Fibroblast of mammary gland (primary cell): ENCODE measurements at places on chromosomes 6 and 20.

DNA sequence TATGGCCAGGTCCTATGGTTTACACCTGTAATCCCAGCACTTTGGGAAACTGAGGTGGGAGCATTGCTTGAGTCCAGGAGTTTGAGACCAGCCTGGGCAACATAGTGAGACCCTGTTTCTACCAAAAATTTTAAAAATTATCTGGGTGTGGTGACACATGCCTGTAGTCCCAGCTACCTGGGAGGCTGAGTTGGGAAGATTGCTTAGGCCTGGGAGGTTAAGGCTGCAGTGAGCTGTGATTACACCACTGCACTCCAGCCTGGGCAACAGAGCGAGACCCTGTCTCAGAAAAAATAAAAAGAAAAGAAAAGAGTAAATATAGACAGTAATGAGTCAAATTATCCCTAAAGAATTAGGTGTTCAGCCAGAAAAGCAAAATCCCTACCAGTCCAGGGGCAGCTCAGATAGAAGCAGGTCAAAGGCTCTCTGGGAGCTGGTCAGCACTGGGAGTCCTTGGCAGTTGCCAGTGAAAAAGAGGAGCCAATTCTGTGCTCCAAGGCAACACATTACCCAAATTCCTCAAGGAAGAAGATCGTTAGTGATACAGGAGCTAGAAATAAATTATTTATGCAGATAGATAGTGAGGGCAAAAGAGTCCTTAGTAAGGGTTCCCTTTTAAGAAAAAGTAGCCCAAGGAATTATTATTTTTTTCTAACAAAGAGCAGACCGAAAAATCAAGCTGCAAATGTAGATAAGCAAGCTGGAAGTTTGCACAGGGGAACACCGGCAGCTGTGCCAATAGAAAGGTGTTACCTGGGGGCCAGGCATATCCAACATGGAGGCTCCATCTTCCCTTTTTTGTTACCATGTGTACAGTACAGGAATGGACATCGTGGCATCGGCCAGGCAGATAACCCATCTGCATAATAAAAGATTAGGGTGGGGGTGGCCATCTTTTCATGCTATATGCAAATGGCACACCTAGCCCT lies 31.4 kb upstream of the SEC63 start:
- DNase-seq: no peak

GRCh38 chr6:140806431-140806830 lies 1326.3 kb upstream of the GJE1 start:
- DNase-seq: no peak

GRCh38 chr20:50108556-50109235 lies 4.3 kb downstream of the UBE2V1 start:
- no peak for DNase-seq

- DNase-seq: peak; percentile 38
These were observed 15.5 kb downstream of the CCDC167 start for GRCh38 chr6:37483917-37484785.

DNA sequence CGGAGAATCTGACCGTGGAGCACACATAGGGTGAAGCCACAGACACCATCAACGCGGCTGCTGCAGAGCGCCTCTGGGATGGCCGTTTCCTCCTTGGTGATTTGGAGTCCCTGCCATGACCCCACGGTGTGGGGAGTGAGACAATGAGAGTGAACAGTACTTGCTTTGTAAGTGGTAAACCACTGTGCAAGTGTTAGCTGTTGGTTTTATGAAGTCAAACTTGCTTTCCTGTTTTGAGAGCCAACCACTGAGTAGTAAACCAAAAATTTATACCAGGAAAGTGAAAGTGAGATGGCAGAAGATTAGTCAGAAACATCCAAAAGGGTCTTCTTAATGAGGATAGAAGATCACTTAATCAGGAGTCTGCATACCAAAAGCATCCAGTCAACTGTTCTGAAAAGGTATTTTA lies 160.7 kb downstream of the FOXC1 start:
- DNase-seq: no peak

DNA sequence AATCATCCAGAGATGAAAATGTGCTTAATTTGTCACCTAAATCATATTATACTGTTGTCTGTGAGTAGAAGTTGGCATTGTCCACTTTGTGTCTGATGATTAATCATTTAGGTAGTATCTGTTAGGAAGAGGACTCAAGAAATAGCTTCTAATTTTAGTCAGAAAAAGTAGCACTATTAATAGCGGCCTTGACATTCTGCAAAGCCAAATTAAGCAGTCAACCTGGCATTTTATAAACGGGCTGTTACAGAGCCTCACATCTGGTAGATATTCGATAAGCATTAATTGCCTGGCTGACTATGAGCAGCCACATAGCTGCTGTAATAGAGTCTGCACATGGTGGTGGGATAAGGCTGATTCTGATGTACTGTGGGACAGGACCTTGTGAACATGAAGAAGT lies 99.5 kb downstream of the KLHL32 start:
- DNase-seq: no peak

GRCh38 chr20:38692436-38693411 lies 31.6 kb upstream of the SLC32A1 start:
- peak; percentile 64 for DNase-seq

- DNase-seq: no peak
These were observed 42.7 kb upstream of the CEP162 start for GRCh38 chr6:84269947-84270733.

GRCh38 chr6:75480425-75480824 lies 13.2 kb downstream of the FILIP1 start:
- DNase-seq: peak; percentile 25

DNA sequence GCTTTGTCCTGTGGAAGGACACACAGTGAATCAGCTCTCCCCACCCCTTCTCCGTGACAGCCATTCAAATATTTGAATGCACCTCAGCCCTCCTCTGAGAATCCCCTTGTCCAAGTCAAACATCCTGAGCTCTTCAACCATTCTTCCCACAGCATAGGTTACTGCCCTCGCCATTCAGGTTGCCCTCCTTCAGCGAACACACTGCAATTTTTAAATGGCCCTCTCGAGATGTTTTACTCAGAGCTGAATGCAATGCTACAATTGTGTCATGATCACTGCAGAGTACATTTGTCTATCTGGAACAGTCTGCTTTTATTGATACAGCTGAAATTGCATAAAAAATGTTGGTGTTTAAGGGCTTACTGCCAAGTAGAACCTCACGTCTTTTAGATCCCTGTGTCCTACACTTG lies 48.9 kb downstream of the SLC2A12 start:
- no peak for DNase-seq

DNA sequence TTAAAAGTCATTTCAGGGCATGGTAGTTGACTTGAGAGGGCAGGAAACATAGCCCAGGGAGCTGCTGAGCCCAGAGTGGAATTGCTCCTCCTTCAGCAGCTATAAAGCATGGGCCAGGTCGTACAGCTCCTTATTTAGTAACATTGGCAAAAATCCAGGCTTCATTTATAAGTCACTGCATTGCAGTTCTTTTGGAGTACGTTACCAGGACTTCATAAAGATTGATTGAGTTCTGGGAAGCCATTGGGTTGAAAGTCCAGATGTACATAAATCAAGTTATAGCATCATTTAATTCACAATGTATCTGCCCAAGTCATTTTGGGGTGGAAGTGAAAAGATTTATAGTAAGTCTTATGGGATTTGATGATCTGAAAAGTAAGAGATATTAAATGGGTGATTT lies 53.0 kb upstream of the ANKEF1 start:
- peak; percentile 20 for DNase-seq
